GM23338 (cell line): ENCODE measurements at places on chromosomes 4 and X.

DNA sequence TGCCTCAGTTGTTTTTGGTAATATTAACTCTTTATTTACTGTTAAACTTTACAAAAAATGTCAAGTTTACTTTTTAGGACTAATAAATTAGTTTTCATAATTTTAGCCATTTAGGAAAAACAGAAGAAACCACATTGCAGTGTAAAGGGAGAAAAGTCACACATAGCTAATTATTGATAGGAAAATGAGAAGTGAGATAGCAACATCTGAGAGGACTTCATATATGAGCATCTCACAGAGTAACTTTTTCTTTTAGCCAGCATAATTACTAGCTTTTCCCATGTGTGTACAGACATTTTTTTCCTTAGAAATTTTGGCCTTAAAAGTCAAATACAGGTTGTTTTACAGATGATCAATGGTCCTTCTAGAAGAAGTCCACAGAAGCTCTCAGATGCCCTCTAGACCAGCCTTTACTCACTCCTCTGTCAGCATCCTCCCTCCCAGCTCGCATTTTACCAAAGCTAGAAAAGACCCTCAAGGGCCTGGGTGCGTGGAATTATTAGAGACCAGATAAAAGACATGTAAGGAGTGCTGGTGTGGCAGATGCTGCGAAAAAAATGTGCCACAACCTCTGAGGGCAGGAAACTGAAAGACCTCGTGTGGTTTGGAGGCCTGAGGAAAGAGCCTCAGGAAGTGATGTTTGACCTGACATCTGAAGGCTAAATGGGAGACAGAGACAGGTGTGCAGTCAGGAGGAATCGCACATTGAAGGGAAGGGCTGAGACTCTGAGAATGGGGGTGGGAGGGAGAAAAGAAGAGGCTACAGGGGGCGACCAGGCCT, 156.9 kb downstream of the CBR4 start:
- DNase-seq = no peak
- H3K27ac ChIP-seq = no peak overlapping the region
- no peaks in the 10 kb centered on the region for H3K36me3 ChIP-seq
- no peaks in the 10 kb centered on the region for H3K27me3 ChIP-seq

- H3K27ac ChIP-seq = no peak overlapping the region
- no peak for DNase-seq
- no peaks in the 10 kb centered on the region; the same call in 1 of the 2 replicates for H3K4me1 ChIP-seq
- no peaks in the 10 kb centered on the region for H3K27me3 ChIP-seq
These were observed 100.4 kb downstream of the MMRN1 start for GRCh38 chr4:89995006-89995405.

DNA sequence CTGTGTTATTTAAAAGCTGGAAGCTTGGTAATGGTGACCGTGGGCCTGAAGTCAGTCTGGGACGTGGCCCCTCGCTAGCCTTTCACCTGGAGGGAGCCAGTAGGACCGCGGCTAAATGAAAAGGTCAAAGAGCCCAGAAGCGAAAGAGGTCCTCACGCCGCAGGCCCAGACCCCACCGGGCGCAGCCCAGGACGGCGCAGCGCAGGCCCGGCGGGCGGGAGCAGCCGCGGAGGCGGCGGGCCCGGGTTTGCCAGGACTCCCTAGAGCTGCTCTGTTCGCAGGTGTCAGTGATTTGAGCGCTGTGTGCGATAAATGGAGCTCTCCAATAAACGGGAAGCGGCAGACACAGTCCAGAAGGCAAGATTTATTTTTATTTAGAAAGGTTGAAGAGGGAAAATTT, 56.2 kb upstream of the STIM2 start:
- H3K27ac ChIP-seq = no peak overlapping the region
- H3K4me3 ChIP-seq = no peak overlapping the region
- no peaks in the 10 kb centered on the region for H3K27me3 ChIP-seq
- 0 out of 2 replicates have a peak, but pooled peaks cover 3% of the 10 kb centered on the region for H3K4me1 ChIP-seq

DNA sequence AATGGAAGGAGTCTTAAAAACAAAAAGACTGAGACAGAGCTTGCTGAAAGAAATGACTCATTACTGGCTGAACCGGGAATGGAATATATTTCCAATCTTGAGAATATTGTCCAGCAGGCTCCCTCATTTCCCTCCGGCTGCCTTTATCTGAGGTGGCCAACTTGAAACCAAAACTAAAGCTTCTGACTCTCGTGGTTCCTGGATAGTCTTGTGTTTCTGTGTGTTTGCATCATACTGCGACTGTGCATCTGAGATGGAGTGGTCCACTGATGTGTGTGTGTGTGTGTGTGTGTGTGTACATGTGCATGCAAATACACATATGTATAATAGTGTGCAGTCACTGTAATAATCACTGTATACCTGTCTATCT, 145.6 kb upstream of the SCML1 start:
- no peaks in the 10 kb centered on the region for H3K36me3 ChIP-seq
- no peaks in the 10 kb centered on the region for H3K27me3 ChIP-seq
- H3K4me1 ChIP-seq = no peaks in the 10 kb centered on the region
- no peak for DNase-seq

DNA sequence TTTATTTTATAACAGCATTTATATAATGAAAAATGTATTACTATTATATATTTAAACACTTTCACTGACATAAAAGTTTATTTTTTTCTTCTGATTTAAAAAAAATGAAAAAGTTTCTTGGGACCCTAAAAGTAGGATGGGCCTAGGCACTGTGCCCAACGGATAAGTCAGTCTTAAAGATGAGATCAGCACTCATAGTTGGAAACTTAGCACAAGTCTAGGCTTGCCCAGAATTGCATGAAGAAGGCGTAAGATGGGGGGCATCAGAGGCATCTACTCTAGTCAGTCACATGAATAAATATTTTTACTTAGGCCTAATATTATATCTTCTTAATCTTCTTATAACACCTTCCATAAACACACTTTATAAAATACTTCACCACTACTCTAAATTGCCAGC, 306.7 kb upstream of the GRID2 start:
- DNase-seq = no peak
- H3K4me1 ChIP-seq = no peaks in the 10 kb centered on the region
- no peak overlapping the region for H3K4me3 ChIP-seq
- no peak overlapping the region for H3K27ac ChIP-seq
- no peaks in the 10 kb centered on the region for H3K27me3 ChIP-seq

DNA sequence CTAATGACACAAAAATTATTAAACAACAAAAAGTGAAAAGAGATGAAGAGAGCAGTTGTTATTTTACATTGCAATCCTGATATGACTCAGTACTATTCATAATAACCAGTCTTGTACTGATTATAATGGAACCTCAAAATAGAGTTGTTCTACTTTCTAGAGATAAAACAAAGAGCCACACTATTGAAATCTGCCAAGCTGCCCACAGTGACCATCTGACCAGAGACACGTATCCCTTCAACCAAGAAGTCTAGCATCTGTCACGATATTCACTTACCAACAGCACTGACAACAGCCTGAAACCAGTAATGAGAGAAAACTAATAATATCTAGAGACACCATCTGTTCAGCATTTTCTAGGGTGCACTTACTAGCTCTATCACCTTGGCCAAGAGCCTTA, 466.7 kb downstream of the NKX6-1 start:
- H3K36me3 ChIP-seq = no peaks in the 10 kb centered on the region
- no peak overlapping the region for H3K4me3 ChIP-seq
- DNase-seq = no peak
- H3K4me1 ChIP-seq = no peaks in the 10 kb centered on the region
- H3K27me3 ChIP-seq = no peaks in the 10 kb centered on the region

GRCh38 chr4:152677117-152677516, 2.7 kb downstream of the TMEM154 start:
- DNase-seq = no peak
- peaks cover 42% of the 10 kb centered on the region for H3K4me1 ChIP-seq

GRCh38 chrX:27307546-27307945, 155.6 kb downstream of the PPP4R3C start:
- no peaks in the 10 kb centered on the region for H3K36me3 ChIP-seq
- no peak overlapping the region for H3K27ac ChIP-seq
- no peaks in the 10 kb centered on the region for H3K4me1 ChIP-seq

GRCh38 chr4:143421609-143422008, 84.9 kb downstream of the GAB1 start:
- H3K4me3 ChIP-seq = no peak overlapping the region
- DNase-seq = no peak
- no peaks in the 10 kb centered on the region for H3K27me3 ChIP-seq
- no peaks in the 10 kb centered on the region for H3K4me1 ChIP-seq

DNA sequence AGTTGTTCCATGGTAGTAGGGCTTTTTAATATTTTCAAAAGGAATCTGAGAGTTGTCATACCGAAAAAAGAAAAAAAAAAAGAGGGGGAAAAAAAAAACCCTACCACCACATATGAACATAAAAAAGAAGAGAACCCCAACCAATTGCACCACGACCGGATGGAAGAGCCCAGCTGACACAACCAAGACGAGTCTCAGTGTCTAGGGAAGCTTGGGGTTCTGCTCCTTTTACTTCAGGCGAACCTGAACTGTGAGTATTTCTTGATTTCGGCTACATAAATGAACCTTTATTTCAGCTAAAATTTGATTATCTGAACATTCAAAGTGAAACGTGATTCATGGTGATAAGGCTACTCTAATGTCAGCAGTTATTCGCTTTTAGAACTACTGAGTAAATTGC, at the start of gene GPR34:
Gene GPR34 (plus strand): TSS at position 139 of the 400 bp plus-strand sequence. CDS start 6,661 bp downstream, outside the sequence.
- no peaks in the 10 kb centered on the region for H3K4me1 ChIP-seq
- H3K27me3 ChIP-seq = no peaks in the 10 kb centered on the region
- no peak within 1 kb of the TSS for H3K27ac ChIP-seq
- no peak for DNase-seq

DNA sequence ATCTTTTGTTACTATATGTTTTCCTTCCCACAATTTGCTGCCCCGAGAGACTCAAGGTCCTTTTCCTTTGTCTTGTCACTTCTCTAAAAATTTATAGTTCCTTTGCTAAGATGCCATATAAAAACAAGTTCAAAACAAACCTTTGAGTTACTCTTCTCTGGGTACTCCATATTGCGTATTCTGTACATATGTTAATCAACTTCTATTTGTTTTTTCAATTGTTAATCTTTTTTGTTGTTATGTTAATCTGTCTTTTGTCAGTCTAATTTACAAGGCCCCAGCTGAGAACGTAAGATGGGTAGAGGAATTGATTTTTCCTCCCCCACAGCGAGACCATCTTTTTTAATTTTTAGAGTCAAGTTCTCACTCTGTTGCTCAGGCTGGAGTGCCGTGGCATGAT, 7.2 kb upstream of the PPEF2 start:
- DNase-seq = peak; percentile 75
- peaks cover 8% of the 10 kb centered on the region; the same call in 1 of the 2 replicates for H3K36me3 ChIP-seq
- no peaks in the 10 kb centered on the region for H3K4me1 ChIP-seq
- H3K27ac ChIP-seq = peak overlapping the region; percentile 58
- no peaks in the 10 kb centered on the region for H3K27me3 ChIP-seq

DNA sequence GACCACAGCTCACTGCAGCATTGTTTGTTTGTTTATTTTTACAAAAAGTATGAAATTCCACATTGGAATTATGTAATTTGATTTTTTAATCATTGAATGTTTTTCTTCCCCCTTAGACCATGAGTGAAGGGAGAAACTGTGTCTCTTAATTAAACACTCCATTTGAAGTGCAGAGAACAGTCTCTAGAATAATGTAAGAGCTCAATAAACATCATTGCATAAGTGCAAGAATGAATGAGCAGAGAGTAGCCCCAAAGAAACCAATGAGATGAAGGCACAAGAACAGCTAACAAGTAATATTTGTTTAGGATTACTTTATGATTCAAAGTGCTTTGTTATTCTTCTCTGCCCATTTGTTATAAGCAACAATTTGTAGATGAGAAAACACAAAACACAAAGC, 921.3 kb upstream of the LCORL start:
- no peak overlapping the region for H3K4me3 ChIP-seq
- H3K4me1 ChIP-seq = no peaks in the 10 kb centered on the region
- H3K27ac ChIP-seq = no peak overlapping the region
- no peaks in the 10 kb centered on the region for H3K27me3 ChIP-seq
- no peak for DNase-seq
- no peaks in the 10 kb centered on the region for H3K36me3 ChIP-seq

DNA sequence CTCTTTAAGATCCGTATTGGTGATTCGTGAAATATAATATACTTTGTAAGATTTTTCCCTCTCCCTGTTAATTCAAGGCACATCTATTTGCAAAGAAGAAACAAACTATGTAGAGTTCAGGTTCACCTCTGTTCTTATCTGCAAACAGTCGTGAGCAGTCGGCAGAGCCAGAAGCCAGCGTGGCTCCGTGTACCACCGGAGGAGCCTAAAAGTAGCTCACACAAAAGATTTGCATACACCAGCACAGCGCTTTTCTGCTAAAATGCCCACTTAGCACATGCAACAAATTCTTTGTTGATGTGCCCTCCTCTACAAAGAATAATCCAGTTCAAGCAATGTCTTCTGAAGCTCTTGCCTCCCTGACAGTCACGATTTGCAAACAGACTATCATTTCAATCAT, 416.0 kb upstream of the TENM3 start:
- H3K4me1 ChIP-seq = peaks cover 16% of the 10 kb centered on the region
- no peak for DNase-seq
- no peaks in the 10 kb centered on the region for H3K36me3 ChIP-seq
- no peak overlapping the region for H3K4me3 ChIP-seq
- H3K27me3 ChIP-seq = no peaks in the 10 kb centered on the region
- H3K27ac ChIP-seq = no peak overlapping the region

DNA sequence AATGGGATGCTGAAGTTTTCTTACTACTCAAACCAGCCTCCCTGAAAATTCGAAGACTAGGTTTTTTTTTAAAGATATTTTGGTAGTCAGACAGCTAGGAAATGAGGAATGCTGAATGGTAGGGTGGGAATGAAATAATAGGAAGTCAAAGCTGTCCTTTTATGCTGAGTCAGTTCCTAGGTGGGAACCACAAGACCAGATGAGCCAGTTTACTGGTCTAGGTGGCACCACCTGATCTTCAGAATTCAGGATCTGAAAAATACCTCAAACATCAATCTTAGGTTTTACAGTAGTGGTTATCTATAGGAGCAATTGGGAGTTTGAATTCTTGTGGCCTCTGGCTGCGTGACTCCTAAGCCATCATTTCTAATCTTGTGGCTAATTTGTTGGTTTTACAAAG, 183.1 kb upstream of the GALNT7 start:
- no peaks in the 10 kb centered on the region for H3K36me3 ChIP-seq
- DNase-seq = no peak
- no peaks in the 10 kb centered on the region for H3K27me3 ChIP-seq
